ENCODE measurements at places on chromosomes 6 and 20.

- DNase-seq = no peak
Measured at GRCh38 chr6:89034586-89035251, 45.8 kb upstream of the PNRC1 start.

- no peak for DNase-seq
Measured at GRCh38 chr6:34521463-34522285, 34.5 kb downstream of the SPDEF start.

DNA sequence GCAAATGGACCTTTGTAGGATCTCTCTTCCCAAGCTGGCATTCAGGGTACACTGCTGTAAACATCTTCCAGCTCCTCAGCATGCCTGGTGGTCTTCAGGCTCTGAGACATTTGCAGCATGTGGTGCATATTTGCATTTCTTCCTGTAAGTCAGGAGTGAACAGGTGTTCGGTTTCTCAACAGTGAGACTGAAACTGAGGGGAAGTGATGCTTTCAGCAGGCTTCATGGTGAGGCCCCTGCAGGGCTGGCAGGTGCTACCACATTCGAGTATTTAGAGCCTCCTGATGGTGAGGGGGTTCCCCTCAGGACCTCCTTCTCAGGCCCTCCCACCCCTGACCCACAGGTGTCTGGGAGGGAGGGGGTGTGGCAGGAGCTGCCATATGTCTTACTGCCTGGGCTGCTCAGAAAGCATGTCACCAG is 15.1 kb downstream of the MYBL2 start:
- peak; percentile 83 for DNase-seq

DNA sequence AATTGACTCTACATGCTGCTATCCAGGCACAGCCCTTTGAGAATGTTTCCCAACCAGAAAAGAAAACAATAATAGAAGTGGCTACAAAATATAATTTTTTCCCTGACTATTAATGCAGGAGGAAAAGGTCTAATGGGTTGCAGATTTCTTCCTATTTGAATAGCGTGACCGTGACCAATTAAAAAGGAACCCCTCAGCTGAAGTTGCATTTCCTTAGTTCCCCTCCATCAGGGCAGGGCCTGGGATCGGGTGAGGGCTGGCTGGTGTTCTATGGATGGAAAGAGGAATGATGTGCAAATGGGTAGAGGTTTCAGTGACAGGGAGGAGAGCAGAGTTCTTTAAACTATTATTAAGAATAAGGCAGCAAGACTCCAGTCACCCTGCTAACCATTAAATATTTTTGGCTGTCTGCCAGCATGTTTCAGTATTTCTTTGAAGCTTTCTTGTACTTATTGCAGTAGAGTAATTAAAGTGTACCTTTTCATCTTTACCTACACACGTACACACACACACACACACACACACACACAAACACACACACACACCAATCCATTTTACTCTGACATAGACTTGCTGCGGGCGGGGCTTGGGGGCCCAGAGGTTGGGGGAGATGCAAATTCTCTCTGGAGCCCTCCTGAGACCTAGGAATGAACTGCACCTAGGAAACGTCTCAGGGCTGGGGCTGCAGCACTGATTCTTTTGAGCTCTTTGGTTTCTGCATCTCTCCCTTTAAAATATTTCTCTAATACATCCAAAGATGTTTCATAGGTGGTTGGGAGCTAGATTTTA is 154.8 kb upstream of the SLC35B3 start:
- DNase-seq = no peak
